ENCODE measurements at places on chromosomes 4 and X.

DNA sequence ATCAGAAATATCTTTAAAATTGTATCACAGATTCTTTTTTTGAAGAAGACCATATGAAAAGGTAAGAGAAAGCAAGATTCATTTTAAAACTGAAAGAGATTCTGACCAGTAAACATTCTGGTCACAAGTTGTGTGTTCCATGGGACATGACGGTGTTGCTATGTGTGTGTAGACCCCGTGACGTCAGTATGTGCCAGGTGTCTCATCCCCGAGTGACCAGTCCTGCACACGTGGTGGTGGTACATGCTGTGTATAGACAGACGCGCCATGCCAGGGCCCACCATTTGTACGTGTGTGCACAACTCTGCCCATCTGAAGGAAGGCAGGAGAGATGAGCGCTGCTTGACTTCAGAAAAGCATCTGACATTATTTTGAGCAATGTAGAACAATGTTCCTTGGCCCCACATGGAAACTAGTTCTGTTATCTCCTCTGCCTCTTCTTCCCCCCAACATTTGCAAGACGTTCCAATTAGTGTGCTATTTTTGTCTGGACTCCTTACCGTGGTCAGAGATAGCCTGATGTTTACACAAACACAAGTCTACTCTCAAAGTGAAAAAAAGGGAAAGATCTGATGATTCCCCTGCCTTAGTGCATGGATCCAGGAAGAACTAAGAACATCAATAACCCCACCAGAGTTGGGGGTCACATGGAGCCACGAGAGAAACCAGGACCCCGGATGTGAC is 51.2 kb downstream of the IRF2 start:
- DNase-seq: no peak

GRCh38 chrX:110863883-110864282 is 68.3 kb upstream of the CHRDL1 start:
- no peak for DNase-seq

DNA sequence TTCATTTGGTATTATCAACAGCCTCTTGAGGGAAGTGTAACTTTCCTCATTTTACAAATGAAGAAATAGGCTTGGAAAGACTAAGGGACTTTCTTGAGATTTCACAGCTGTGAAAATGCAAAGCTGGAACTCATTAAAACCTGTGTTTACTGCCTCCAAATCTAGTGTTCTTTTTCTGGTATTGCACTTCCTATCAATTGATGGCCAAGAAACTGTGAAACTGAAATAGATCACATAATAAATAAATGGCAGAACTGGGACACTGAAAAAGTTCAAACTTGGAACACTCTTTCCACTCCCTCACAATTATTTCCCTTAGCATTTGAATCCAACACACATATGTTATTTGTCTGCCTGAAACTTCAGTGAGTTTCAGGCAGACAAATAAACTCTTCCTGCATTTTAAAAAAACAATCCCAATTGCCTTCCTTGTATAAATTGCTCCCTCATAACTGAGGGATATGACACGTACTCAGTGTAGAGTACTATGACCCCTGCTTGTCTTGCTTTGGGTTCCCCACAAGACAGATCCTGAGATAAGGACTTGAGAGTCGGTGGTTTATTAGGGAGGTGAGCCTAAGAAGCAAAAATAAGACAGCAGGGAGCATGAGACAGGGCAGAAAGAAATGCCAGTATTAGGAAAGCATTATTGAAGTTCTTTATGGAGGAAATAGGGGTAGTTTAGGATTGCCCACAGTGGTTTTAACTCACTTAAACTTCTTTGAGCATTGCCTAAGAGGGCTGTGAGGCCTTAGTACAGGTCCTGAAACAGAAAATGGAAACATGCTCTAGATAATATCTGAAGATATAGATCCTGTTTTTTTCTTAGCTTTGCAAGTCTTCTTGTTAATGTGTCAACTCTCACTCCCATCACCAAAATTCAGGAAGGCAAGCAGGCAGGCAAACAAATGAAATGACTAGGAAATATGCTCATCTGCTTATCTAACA is 33.9 kb downstream of the RTL3 start:
- no peak for DNase-seq

GRCh38 chrX:69231903-69232302 is 66.7 kb upstream of the PJA1 start:
- no peak for DNase-seq

- no peak for DNase-seq
These were observed 29.5 kb upstream of the IRF2 start for GRCh38 chr4:184503869-184504300.

DNA sequence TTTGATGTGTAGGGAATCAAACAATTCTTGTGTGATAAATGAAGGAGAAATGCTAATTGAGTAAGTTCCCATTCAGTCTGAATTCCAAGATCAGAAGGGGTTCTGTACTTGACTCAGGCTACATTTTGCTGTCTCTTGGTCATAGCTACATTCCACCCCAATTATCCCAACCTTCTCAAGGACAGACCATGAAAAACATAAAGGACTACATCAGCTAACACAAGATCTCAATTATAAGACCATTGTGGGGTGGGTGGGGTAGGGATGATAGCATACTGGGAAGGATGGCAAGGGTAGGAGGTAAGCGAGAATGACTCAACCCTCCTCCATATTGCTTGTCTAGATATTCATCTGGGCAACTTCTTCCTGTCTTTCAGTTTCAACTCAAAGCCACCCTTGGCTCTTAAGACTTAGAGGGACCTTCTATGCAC is 87.4 kb upstream of the ETNPPL start:
- DNase-seq: no peak

- no peak for DNase-seq
These were observed 504.6 kb downstream of the KCTD8 start for GRCh38 chr4:43943998-43944397.

- DNase-seq: no peak
These were observed 330.1 kb upstream of the DKK2 start for GRCh38 chr4:107366016-107366735.

GRCh38 chr4:26692014-26692726 is 108.3 kb downstream of the TBC1D19 start:
- no peak for DNase-seq
